ENCODE measurements at places on chromosomes 11 and 22.

GRCh38 chr11:100684101-100685065, 2.7 kb upstream of the ARHGAP42 start:
- no peak for DNase-seq

DNA sequence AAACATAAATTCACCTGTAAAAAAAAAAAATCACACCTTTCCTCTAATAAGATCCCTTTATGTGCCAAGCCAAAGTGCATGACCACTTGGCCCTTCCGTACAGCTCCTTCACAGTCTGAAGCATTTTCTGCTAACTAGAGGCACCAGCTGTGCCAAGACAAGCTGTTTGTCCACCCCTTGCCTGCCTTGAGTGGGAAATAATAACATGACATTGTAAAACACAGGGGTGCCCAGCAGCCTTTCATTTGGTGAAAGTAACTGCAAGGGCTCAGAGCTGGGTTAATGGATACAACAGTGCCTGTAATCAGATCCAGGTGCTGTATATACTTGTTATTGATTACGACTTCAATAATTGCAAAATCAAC, 59.2 kb downstream of the DDIAS start:
- no peak for DNase-seq

- no peak for DNase-seq
These were observed 146.5 kb downstream of the OPCML start for GRCh38 chr11:133385781-133386180.

DNA sequence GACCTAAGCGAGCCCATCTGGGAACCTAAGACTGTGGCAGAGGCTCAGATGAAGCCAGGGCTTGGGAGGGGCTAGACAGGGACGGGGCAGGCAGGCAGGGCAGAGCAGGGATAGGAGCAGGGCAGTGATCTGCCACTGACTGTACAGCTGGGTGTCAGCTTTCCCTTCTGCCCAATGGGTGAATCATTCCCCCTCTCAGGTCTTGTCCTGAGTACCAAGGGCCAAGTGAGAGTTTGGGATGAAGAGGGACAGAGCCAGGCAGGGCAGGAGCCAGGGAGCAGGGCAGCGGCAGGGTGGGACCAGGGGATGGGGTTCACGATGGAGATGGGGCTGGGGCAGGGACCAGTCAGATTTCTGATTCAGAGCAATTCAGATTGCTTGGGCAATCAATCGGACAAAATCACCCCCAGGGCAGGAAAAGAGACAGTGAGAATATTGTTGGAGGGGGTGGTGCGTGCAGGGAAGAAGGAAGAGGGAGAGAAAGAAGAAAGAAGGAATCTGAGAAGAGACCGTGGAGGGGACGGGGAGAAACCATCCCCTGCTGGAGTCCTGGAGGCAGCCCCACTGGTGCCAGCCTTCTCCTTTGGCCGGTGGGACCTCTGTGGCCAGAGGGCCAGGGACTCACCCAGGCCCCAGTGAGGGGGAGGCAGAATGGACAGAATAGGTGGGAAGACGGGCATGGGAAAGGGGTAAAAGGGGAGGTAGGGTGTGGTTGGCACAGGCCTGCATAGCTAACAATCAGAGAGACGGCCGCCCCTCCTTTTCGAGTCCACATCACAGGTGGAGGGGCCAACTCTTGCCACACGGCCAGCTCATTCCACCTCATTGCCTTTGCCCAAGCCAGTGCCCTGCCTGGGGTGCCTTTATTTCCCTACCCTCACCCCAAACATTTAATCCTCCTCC, 47.2 kb downstream of the CYTH4 start:
- DNase-seq: no peak

All from activated naive CD4-positive, alpha-beta T cell (primary cell).